ENCODE measurements at places on chromosomes 1 and 21.
A peak's percentile ranks its signal among the peaks of the same experiment; 100 is the strongest.

- peak; percentile 61 for DNase-seq
Measured at GRCh38 chr1:212368073-212368484, 46.6 kb downstream of the PACC1 start.

DNA sequence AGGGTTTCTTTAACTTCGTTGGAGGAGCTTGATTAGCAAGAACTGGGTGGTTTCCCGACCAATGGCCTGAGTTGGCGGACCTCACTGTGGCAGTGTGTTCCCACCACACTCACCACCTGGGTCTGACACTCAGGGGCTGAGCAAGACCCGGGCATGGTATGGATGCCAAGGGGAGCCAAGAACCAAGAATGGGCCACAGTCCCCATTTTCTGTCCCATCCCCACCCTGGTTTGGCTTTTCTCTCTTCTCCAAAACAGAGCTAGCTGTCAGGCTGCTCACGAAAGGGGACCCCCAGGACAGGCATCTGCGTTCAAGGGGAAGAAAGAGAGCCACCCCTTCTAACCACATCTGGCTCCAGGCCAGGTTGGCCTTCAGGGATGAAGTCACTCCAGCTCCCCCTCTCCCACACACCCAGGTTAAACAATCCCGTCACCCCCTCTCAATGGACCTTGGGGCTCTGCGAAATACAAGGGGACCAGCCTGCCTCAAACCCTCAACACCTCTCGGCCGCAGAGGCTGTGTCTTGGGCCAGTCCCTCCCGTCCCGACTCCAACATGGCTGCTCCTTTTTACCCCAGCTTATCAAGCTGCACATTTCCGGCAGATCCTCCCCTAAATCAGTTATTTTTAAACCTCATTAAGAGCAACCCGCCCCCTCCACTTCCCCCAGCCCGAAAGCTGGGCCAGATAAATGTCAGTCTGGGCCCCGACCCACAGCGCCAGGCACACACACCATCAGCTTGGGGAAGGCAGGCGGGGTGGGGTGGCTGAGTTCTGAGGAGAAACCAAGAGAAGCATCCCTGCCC lies 3.4 kb downstream of the TAGLN2 start:
- no peak for DNase-seq

DNA sequence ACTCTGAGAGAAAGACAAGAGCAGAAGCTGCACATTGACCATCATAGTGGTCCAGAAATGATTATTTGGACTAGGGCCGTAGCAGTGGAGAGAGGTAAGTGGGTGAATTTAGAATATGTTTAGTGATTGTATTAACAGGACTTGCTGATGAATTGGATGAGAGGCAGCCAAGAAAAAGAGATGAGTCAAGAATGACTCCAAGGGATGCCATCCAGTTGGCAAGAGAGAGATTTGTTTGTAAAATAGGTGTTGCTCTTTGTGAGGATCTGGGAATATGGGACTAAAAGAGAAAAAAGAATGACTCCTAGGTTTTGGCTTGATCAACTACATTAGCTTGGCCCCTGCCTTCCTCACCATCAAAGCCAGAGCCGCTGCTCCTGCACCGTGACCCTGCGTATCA lies 54.2 kb upstream of the ARTN start:
- no peak for DNase-seq

DNA sequence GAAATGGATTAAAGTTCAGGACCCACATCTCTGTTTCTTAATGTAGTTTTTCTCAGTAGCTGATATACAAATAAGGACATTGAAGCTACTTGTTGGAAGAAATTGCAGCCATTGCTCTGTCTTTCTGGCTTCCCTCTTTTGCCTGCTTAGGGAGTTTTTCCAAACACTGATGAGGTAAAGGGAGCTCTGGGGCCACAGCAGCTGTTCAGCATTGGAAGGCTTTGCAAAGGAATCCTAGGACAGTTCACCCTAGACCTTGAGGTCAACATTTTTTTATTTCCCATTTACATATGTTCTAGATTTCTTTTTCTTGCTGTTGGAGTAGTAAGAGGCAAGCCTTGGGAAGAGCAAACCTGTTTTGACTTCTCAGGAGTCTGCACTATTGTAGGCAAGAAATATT lies 126.9 kb upstream of the PLPPR5 start:
- DNase-seq, result no peak

- DNase-seq, result no peak
Measured at GRCh38 chr21:36126208-36126565, 8.7 kb upstream of the CBR3 start.

GRCh38 chr1:94621802-94622201 lies 80.2 kb upstream of the F3 start:
- no peak for DNase-seq

- no peak for DNase-seq
Measured at GRCh38 chr1:26046246-26047095, 553 bp upstream of the SLC30A2 start.

DNA sequence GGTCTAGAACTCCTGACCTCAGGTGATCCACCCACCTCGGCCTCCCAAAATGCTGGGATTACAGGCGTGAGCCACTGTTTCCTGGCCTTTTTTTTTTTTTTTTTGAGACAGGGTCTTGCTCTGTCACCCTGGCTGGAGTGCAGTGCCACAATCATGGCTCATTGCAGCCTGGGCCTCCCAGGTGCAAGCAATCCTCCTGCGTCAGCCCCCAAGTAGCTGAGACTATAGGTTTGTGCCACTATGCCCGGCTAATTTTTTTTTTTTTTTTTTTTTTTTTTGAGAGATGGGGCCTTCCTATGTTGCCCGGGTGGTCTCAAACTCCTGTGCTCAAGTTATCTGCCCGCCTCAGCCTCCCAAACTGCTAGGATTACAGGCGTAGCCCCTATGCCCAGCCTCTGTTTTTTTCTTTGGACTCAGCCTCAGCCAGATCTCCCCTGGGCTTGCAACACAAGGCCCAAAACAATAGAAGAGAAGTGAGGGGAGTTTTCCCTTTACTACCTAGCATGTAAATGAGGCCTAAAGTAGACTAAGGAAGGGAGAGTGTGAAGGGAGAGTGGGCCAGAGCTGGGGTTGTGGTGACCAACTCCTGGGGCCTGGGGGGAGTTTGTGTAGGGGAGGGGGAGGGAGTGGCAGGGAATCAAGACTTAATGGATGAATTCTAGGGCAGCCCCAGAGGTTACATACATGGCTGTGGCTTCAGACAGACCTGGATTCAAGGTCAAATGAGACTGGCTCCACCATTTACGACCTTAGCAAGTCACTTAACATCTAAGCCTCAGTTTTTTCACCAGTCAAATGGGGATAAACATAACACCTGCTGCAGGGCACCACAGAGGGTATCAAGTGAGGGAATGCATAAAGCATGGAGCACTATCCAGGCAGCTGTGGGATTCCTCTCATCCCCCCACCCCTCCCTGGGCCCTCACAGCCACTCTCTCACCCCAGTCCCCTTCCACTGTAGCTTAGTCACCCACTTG lies 1.6 kb upstream of the CD52 start:
- DNase-seq, result no peak

- DNase-seq, result no peak
Measured at GRCh38 chr21:25350056-25350455, 257.2 kb downstream of the MRPL39 start.

- no peak for DNase-seq
Measured at GRCh38 chr21:29091033-29091432, 17.6 kb upstream of the CCT8 start.

DNA sequence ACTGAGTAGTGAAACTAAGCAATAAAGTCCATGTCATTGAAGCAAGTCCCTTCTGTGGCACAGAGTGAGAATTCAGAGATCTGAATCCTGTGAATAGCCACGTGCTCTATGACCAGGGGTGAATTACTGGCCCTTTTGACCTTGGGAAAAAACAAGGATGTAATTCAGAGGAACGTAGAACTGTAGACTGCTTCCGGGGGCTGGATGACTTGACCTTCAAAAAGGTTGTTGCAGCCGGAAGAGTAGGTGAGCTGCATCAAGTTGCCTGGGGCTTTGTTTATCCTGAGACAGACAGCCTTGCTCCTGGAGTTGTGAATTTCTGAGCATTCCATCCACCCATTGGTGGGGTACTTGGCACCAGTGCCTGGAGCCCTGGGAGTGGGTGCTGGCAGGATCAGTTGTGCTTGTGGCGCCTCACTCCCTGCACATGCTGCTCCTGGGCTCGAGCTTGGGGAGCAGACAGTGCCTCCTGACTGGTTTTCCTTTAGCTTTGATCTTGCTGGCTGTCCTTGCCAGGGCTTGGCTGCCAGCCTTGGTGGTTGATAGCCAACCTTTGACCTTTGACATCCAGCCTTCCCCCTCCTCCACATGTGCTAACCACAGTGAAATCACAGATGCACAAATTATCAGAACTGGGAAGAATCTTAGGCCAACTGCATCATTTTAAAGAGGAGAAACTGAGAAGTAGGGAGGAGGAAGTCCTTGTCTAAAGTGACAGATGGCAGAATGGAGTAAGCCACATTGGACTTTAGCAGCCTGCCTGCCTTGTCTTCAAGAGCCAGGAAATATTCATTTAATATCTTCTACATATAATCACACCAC lies 16.2 kb upstream of the MYOG start:
- DNase-seq, result no peak

DNA sequence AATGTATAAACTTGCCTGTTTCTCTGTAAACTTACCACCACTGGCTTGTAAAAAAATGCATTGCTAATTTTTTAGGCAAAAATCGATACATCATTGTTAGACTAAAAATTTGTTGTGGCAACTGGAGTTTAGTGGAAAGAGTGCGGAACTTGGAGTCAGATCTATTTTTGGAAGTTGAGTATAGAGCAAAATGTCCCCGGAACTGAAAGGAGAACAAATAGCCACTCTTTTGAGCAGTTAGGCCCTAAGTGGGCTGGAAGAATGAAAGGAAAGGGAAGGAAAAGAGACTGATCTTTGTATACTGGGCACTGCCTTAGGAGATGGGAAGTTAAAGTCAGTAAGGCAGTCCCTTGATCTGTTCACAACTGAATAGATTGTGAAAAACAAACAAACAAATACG lies 30.2 kb downstream of the OPTC start:
- DNase-seq, result no peak

DNA sequence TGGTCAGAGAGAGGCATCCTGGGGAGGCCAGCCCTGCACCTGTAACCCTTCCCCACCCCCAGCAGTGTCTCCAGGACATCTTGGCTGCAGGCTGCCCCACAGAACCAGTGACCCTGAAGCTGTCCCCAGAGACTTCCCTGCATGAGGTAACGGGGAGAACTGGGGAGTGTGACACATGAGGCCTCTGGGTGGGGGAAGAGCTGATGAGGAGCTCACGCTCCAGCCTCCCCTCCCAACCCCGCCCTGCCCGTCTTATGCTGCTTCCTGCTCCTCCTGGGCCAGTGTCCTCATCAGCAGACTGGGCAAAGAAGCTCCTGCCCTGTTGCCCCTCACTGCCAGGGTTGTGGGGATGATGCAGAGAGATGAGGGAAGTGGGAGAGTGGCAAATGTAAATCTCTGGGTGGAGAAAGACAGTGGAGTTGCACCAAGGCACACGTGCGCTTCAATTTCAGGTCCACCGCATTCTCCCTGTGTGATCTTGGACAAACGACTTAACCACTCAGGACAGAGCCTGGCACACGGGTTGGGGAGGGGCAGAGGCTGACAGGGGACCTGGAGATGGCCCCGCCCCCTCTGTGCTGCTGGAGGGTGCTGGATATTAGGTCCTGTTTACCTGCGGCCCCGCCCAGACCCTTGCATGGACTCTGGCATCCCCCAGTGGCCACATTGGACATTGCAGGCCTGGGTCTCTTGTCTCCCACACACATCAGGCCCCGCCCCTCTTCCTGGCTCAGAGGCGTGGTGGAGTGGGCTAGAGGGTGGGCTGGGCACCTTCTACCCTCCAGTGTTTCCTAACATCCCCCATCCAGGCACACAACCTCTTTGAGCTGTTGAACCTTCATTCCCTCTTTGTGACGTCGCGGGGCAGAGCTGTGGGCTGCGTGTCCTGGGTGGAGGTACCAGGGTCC lies 12.3 kb downstream of the CLCNKB start:
- peak; percentile 77 for DNase-seq
